Stimulated activated CD8-positive, alpha-beta memory T cell treated with anti-CD3 and anti-CD28 coated beads, Interleukin-15, amount 100 ng/mL, for 24 hours (primary cell): ENCODE measurements at places on chromosomes 2 and 18.

- DNase-seq, result no peak
These were observed 44.2 kb downstream of the CEP192 start for GRCh38 chr18:13035249-13035914.

DNA sequence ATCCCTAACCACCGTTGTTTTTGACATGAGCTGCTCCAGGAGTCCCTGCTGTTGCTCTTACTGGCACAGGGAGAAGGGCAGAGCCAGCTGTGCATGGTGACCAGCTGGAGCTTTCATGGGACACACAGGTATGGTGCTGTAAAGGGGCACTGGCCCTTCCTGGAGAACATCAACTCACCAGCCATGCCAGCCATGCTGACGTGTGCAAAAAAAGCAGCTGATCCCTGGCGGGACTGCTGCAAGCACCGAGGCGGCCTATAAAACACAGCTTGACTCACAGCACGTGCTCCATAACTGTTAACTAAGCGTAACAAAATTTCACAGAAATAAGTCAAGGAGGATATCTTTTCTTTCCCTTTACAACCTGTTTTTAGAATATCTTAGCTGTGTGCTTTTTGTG is 165.1 kb downstream of the TMEM163 start:
- no peak for DNase-seq

DNA sequence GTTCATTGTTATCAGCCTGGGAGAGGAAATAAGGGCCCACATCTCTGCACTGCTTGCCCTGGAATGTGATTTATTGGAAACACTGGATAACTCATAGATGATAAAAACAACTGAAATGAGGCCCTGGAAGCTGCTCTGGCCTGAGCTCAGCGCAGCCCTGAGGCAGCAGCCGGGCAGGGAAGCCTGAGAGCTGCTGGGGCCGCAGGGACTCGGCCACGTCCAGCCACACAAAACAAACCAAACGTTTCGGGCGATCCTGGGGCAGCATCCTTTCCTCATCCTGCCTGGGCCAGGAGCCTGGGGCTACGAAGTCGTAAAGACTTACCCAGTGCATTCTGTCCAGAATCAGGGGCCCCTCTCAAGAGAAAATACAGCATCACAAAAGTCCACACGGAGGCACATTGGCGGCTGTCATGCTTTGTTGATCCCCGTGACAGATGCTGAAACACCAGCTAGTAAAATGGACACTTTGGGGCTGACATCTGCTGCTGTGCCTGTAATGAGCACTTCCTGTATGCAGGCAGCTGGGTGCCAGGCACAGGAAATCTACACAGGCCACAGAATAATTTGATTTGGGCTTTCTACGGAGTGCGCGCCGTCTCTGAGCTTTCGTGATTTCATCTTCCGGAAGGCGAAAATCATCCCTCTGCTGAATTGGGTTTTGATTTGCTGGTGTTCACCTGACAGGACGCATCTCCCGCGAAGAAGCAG is 250.6 kb downstream of the EIPR1 start:
- no peak for DNase-seq

DNA sequence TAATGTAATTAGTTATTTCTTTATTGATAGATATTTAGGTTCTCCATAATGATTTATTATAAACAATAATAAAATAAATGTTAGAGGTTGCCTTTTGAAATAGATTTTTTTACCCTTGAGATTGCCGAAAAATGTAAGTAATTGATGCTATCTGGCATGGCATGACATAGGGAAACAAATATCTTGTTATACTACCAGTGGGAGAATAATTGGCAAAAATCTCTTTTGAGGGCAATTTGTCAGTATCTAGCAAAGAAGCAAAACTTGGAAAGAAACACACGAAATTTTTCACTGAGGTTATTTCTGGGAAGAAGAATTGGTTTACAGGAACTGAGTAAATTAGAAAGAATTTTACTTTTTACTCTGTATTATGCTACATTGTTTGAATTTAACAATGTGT is 547.2 kb upstream of the SETBP1 start:
- DNase-seq, result no peak

DNA sequence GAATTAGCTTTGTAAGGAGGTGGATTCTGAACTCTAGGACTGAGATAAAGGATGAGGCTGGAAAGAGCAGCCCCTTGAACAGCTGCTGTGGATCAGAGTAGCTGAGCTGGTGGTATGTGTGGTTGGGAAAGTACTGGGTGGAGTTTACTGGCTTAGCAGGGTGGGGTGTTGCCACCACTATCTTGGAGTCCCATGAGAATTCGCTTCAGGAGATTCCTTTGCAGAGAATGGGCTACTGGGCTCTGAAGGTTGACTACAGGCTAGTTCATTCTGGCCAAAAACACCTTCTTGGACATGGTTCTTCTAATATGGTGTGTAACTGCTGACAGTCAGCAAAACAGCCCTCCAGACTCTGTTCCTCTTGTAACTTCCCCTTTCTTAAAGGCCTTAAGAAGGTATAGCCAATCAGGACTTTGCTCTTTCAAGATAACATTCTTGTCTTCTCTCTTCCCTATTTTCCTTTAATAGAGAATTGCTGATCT is 52.7 kb downstream of the TET3 start:
- no peak for DNase-seq

DNA sequence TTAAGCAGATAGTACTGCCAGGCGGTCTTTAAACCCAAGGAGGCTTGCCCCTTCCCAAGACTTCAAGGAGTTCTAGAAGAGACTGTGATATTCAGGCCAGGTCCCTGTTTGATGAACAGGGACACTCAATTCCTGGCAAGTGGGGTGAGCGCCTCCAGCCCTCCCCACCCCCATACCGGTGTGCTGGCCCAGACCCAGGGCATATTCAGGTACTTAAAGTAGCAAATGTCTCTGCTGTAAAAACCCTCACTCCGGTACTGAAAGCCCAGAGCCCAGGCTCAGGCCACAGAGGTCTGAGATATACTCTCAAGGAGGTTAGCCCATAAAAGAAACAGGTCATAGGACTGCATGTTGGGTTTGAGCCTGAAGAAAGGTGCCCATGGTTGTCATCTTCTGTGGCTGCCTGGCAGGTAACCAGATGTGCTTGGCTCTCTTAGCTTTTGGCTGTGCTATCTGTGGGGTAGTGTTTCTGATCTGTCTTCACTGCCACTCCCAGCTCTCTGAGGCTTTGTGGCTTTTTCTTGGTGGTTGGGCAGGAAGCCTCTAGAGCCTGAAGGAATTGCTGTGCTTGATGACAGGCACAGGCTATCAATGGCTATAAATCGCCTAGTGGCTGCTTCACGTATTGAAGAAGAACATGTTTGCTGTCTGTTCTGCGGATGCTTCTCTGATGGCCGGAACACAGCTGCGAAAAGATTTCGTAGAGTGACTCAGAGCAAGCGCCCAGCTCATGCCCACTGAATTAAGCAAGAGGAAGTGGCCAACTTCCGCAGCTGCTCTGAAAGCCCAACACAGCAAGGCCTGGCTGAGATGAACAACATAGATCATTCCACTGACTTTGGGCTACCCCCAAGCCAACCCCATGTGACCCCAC is 63.3 kb upstream of the ALPP start:
- DNase-seq, result no peak

- no peak for DNase-seq
These were observed 36.3 kb upstream of the CHRNA1 start for GRCh38 chr2:174800436-174801205.

DNA sequence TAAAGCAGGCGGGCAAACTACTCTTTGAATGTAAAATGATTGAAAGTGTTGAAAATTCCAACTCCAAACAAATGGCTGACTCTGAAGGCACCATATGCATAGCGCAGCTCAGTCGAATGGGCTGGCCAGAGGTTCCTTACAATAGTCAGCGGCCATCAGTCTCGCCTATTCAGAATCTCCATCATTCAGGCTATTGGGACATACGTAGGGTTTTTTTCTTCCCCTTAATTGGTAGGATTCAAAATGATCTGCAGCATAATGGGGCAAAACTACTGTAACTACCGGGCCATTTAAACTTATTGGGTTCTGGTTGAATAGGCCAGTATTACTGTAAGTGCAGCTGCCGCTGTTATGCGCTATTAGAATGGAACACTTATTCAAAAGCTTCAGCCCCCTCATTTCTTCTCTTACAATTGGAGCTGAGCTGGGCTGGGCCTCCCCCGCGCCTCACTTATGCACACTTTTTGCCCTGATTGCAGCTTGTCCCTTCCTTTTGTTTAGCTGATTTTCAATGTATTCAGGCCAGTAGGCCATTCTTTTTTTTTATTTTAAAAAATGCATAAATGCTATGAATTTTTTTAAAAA is 40.4 kb downstream of the SLC9A4 start:
- no peak for DNase-seq

GRCh38 chr2:49940626-49941025 is 786.3 kb upstream of the FSHR start:
- DNase-seq, result no peak

DNA sequence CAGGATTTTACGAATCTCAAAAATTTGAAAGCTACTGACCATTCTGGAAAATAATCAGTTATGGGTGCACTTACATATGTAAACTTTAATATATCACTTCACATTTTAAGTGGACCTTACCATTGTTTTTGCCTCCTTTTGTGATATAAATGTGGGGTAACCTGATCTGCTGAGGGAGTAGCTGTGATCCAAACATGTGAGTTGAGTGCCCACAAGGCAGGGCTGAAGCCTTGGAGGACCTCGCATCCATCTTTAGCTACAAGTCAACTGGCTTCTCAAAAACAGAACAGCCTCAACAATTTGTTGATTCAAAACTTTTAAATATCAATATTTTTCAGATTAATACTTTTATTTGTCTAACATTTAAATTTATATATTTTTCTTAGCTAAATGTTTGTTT is 178.2 kb downstream of the PLCL1 start:
- no peak for DNase-seq

DNA sequence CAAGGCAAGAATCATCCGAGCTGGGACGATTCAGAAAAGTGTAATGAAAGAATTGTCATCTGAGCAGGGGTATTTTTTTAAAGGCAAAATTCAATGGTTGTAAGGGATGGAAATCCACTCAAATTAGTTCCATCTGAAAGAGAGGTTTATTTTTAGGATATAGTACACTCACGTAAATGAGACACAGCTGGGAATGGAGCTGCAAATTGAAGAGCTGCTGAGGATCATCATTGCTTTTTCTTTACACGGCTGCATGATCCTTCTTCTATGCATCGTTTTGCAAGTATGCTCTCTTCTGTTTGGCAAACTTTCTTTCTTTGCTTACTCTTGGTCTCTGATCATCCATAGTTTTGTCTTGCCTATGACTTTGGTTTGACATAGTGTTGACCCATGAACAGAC is 27.4 kb upstream of the CUL3 start:
- DNase-seq, result no peak

- DNase-seq, result no peak
These were observed 22.9 kb upstream of the DARS1 start for GRCh38 chr2:136008205-136008865.

DNA sequence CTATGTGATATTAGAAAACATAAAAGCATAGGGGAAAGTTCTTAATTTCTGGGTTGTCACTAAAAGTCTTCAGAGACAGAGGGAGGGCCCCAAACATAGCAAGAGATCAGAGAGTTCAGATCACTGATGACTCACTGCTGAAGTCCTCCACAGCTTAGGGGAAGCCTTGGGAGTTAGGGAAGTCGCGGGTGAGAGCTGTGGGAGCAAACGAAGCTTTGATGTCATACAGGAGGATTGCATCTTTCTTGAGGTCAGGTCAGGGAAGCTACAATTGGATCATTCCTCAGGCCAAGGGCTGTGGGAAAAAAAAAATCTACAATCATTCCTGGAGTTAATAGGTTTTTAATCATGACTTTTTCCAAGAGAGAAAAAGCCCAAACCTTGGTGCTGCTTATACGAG is 96.2 kb downstream of the COPS8 start:
- no peak for DNase-seq

DNA sequence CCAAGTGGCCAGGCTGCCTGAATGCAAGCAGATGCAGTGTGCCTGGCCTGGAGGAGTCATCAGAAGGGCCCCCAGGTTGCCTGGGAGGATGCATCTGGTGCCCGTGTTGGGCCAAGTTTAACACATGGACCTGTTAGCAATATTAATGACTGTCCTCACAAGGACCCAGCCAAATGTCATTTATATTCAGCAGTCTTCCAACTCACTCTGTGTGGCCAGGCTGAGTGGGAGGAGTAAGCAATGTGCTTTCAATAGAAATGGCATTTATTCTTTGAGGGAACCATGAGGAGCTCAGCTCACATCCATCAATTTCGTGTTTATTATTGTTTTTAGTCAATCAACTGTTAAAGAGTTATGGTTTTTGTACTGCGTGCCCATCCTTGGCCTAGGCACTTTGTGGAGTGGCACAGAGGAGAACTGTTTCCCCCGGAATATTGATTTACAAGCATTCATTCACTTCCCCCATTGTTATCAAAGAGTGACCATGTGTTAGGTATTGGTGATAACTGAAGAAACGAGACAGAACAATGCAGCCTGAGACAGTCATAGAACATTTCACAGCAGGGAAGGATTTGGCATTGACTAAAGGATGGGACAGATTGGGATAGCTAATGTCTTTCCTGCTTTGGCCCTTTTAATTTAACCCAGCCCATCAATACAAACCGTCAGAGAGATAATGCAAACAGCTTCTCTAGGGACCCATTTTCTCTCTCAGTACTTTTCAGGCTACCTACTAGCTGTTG is 725.2 kb downstream of the TSN start:
- DNase-seq, result no peak
